ENCODE measurements at places on chromosomes 5 and 9. TPM values are rescaled to one million over a fixed set of nuclear protein-coding genes. Genes with fewer than 3 reads are reported as not detected.

DNA sequence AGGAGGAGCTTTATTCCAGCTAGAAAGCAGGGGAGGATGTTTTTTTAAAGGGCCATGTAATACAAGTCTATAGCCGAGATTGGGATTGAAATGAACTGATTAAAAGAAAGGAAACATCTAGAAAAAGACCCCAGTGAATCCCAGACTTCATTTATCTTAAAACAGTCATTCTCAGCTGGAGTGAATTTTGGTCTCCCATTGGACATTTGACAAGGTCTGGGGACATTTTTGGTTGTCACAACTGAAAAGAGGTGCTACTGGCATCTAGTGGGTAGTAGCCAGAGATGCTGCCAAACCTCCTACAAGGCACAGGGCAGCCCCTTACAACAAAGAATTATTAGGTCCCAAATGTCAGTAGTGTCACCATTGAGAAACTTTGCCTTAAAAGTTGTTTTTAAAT, 16.3 kb upstream of the SPINK4 start:
- H3K4me3 ChIP-seq: no peak overlapping the region
- H3K27ac ChIP-seq: no peak overlapping the region
- H3K4me1 ChIP-seq: peaks cover 33% of the 10 kb centered on the region
- no peaks in the 10 kb centered on the region for H3K27me3 ChIP-seq
- no peaks in the 10 kb centered on the region for H3K36me3 ChIP-seq

- H3K27ac ChIP-seq: no peak overlapping the region
- H3K36me3 ChIP-seq: no peaks in the 10 kb centered on the region
- DNase-seq: no peak
- no peak overlapping the region for H3K4me3 ChIP-seq
- H3K4me1 ChIP-seq: peaks cover 41% of the 10 kb centered on the region
- peaks cover 17% of the 10 kb centered on the region for H3K27me3 ChIP-seq
Observed at GRCh38 chr5:74199436-74200210, 440.9 kb downstream of the ENC1 start.

GRCh38 chr5:7866196-7866595, 2.6 kb downstream of the FASTKD3 start:
- no peaks in the 10 kb centered on the region for H3K27me3 ChIP-seq
- H3K36me3 ChIP-seq: peaks cover 55% of the 10 kb centered on the region
- no peak overlapping the region for H3K27ac ChIP-seq
- H3K4me1 ChIP-seq: peaks cover 40% of the 10 kb centered on the region
- DNase-seq: no peak

- H3K27ac ChIP-seq: no peak overlapping the region
- H3K36me3 ChIP-seq: no peaks in the 10 kb centered on the region
- H3K4me3 ChIP-seq: no peak overlapping the region
- peaks cover 8% of the 10 kb centered on the region for H3K27me3 ChIP-seq
- peaks cover 4% of the 10 kb centered on the region for H3K4me1 ChIP-seq
- DNase-seq: no peak
Observed at GRCh38 chr9:38432922-38433510, 8.8 kb upstream of the IGFBPL1 start.

DNA sequence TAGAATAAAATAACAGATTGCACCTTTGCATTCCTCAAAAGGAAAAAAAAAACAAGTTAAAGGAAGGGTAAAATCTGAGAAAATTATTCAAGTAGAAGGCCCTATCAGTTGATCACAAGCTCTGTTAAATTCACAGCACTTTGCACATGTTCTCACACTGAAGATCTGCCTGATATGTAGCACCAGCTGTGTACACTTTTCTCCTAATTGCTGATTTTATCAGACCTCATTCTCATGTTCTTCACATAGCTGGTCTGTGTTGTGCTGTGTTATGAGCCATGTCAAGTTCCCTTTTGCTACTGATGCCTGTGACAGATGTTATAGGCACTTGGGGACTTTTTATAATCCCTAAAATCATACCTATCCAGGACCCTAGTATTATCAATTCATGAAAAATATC, 390.4 kb upstream of the PRR16 start:
- no peaks in the 10 kb centered on the region for H3K36me3 ChIP-seq
- no peak for DNase-seq
- H3K27ac ChIP-seq: no peak overlapping the region
- no peak overlapping the region for H3K4me3 ChIP-seq
- no peaks in the 10 kb centered on the region for H3K4me1 ChIP-seq
- H3K27me3 ChIP-seq: no peaks in the 10 kb centered on the region

DNA sequence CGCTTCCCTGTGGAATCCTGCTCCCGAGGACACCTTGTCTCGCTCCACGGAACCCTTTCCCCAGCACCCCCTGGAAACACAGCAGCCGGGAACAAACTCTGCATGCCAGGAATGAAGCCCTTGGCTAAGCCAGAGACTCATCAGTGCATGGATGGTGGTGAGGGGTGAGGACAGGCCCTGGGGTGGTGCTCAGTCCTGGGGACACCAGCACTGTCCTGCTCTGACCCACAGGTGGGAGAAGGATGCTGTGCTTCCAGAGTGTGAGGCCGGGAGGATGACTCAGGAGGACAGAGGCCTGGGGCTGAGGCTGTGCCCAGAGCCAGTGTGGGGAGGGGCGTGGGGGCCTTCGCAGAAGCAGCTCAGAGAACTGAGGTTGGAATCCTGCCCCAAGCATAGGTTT, 11.2 kb upstream of the EGR1 start:
- no peak overlapping the region for H3K4me3 ChIP-seq
- H3K27ac ChIP-seq: no peak overlapping the region
- no peak for DNase-seq
- H3K36me3 ChIP-seq: no peaks in the 10 kb centered on the region
- H3K27me3 ChIP-seq: peaks cover 2% of the 10 kb centered on the region

GRCh38 chr9:121455527-121456239, 44.0 kb downstream of the GGTA1 start:
- peak overlapping the region; percentile 66 for H3K27ac ChIP-seq
- H3K27me3 ChIP-seq: peaks cover 22% of the 10 kb centered on the region
- DNase-seq: peak; percentile 36

DNA sequence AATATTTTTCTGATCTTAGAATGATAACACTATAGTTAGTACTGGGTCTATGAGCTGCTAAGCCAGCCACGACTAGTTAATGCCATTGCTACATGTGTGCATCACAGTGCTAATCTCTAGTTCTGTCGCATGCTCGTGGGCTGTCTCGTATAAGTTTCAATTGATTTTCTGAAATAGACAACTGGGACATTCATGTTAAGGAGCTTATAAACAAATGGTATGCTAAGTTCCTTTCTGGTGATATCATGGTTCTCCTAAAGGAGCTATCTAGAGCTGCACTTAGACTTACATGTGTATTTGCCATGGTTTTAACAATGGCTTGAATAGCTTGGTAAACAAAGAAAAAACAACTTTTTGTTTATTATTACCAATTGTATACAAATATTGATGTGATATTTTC, 46.2 kb downstream of the F2RL2 start:
- H3K4me3 ChIP-seq: no peak overlapping the region
- no peak for DNase-seq
- peaks cover 18% of the 10 kb centered on the region for H3K4me1 ChIP-seq
- H3K36me3 ChIP-seq: peaks cover 23% of the 10 kb centered on the region
- H3K27ac ChIP-seq: no peak overlapping the region

- H3K36me3 ChIP-seq: no peaks in the 10 kb centered on the region
- peak; percentile 87 for DNase-seq
- H3K4me3 ChIP-seq: no peak overlapping the region
- peaks cover 24% of the 10 kb centered on the region for H3K27me3 ChIP-seq
- H3K27ac ChIP-seq: no peak overlapping the region
Observed at GRCh38 chr9:129258124-129258822, 80.2 kb upstream of the IER5L start.

DNA sequence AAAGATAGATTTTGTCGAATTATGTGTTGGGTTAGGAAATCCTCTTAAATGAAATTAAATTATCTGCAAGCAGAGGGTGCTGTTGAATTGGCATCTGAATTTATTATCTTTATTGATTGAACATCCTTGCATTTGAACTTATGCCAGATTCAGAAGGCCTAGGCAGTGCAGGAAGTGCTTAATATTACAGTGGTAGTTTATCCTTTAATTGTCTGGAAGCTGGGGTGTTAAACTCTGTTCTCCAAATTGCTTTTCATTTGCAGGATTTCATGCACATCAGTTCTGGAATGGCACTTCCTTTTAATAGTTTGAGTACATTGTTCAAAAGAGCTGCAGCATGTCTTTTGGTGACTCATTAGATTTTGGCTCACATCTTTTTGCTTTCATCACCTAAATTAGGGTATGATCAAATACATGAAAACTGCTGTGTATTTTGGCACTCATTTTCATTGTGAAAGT, 186.3 kb downstream of the KDM4C start:
- no peaks in the 10 kb centered on the region for H3K27me3 ChIP-seq
- no peak overlapping the region for H3K4me3 ChIP-seq
- H3K27ac ChIP-seq: no peak overlapping the region
- H3K36me3 ChIP-seq: peaks cover 15% of the 10 kb centered on the region
- H3K4me1 ChIP-seq: peaks cover 9% of the 10 kb centered on the region

GRCh38 chr9:128921881-128922763, 1.3 kb downstream of the PHYHD1 start:
- H3K27ac ChIP-seq: no peak overlapping the region
- no peak for DNase-seq
- peaks cover 2% of the 10 kb centered on the region for H3K27me3 ChIP-seq
- H3K36me3 ChIP-seq: peaks cover 17% of the 10 kb centered on the region

GRCh38 chr9:32579706-32580331, 6.9 kb upstream of the NDUFB6 start:
- no peaks in the 10 kb centered on the region for H3K36me3 ChIP-seq
- peak; percentile 53 for DNase-seq
- peaks cover 7% of the 10 kb centered on the region for H3K4me1 ChIP-seq
- H3K27ac ChIP-seq: no peak overlapping the region
- no peak overlapping the region for H3K4me3 ChIP-seq

DNA sequence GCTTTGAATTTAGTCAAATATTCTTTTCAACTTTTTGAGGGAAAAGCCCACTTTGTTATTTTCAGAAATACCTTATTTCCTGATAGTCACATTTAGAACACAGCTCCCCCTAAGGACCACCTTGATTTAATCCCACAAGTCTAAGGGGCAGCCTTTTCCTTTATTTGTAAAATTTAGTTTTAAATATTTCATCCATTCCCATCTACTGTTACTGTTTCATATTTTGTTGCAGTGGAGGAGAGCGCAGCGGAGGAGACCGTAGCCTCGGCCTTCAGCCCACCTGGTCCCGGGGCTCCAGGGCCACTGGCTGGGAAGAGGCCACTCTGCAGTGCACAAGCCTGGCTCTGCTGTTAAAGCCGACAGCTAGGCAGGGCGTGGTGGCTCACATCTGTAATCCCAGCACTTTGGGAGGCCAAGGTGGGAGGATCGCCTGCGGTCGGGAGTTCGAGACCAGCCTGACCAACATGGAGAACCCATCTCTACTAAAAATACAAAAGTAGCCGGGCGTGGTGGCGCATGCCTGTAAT, 19.6 kb downstream of the LPCAT1 start:
- H3K27me3 ChIP-seq: no peaks in the 10 kb centered on the region
- peaks cover 7% of the 10 kb centered on the region for H3K36me3 ChIP-seq
- no peak overlapping the region for H3K4me3 ChIP-seq
- H3K4me1 ChIP-seq: peaks cover 6% of the 10 kb centered on the region
- H3K27ac ChIP-seq: no peak overlapping the region

DNA sequence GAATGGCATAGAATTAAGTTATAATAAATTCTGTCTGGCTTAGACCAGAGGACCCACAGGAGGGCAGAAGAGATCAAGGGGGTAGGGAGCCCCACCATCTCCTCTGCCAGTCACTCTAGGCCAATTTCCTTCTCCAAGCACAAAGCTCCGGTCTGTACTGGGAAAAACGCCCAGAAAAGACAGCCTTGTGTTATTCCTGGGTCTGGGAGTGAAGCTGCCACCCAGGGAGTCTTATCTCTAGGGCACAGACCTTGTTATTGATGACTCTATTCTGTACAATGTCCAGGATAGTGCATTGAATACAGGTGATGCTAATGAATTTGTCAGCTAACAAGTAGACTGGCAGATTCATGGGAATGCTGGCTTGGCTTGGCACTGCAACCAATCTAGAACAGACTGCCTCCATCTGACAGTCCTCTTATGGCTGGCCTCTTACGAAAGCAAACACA, 60.7 kb downstream of the MED27 start:
- H3K4me1 ChIP-seq: no peaks in the 10 kb centered on the region
- H3K4me3 ChIP-seq: no peak overlapping the region
- H3K36me3 ChIP-seq: no peaks in the 10 kb centered on the region

- peak overlapping the region; percentile 2 for H3K4me3 ChIP-seq
- H3K36me3 ChIP-seq: peaks cover 30% of the 10 kb centered on the region
Observed at GRCh38 chr9:71897577-71897976, 13.4 kb downstream of the ABHD17B start.

GRCh38 chr5:9784231-9784630, 154.1 kb upstream of the TAS2R1 start:
- no peak overlapping the region for H3K27ac ChIP-seq
- H3K4me3 ChIP-seq: no peak overlapping the region
- H3K4me1 ChIP-seq: no peaks in the 10 kb centered on the region
- H3K27me3 ChIP-seq: no peaks in the 10 kb centered on the region
- no peaks in the 10 kb centered on the region for H3K36me3 ChIP-seq
- no peak for DNase-seq

DNA sequence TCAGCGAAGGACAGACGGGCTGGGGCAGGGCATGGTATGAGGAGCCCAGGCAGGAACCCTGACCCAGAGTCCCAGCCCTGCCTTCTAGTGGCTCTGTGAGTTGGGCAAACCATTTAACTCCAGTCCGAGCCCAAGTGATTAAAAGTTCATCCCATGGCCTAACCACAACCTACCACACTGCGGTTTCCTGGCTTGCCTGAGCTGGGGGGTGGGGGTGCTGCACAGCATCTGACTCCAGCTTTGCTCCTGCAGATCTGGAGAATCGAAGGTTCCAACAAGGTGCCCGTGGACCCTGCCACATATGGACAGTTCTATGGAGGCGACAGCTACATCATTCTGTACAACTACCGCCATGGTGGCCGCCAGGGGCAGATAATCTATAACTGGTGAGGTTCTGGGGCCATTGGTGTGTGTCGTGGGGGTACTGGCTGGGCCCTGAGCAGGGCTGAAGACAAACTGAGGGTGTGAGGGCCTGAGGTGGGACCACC, 49.0 kb downstream of the STOM start:
- DNase-seq: no peak
- H3K4me3 ChIP-seq: no peak overlapping the region
- no peaks in the 10 kb centered on the region for H3K27me3 ChIP-seq
- H3K27ac ChIP-seq: no peak overlapping the region
- H3K36me3 ChIP-seq: peaks cover 4% of the 10 kb centered on the region
- peaks cover 17% of the 10 kb centered on the region for H3K4me1 ChIP-seq

GRCh38 chr9:16344343-16344742, 526.1 kb downstream of the BNC2 start:
- no peaks in the 10 kb centered on the region for H3K4me1 ChIP-seq
- H3K4me3 ChIP-seq: no peak overlapping the region
- H3K27ac ChIP-seq: no peak overlapping the region
- no peaks in the 10 kb centered on the region for H3K36me3 ChIP-seq

- DNase-seq: no peak
- H3K36me3 ChIP-seq: no peaks in the 10 kb centered on the region
- peak overlapping the region; percentile 66 for H3K27ac ChIP-seq
Observed at GRCh38 chr9:76351006-76351405, 43.2 kb downstream of the RFK start.

- H3K4me3 ChIP-seq: no peak overlapping the region
- no peaks in the 10 kb centered on the region for H3K4me1 ChIP-seq
- H3K27me3 ChIP-seq: peaks cover 45% of the 10 kb centered on the region
Observed at GRCh38 chr9:109639674-109640579, 140.1 kb upstream of the PALM2AKAP2 start.

MCIDAS gene
- total RNA-seq: not detected

PTPA gene
- total RNA-seq: 112 TPM

OBP2B gene
- total RNA-seq: not detected

ABCA1 gene
- total RNA-seq: not detected

GRM6 gene
- total RNA-seq: not detected

DPYSL3 gene
- 0.48 TPM for total RNA-seq

LCN9 gene
- not detected for total RNA-seq

Measured in activated T-helper 2 cell treated with anti-CD3 and anti-CD28 coated beads, Interferon-gamma antibody, Interleukin-2, Interleukin-4, amounts not matched to agents 10 μg/mL and 5 μg/mL and 100 μg/mL, durations not matched to agents 14 hours and 24 hours and 36 hours (primary cell).